ENCODE measurements at places on chromosomes 12 and 14.

DNA sequence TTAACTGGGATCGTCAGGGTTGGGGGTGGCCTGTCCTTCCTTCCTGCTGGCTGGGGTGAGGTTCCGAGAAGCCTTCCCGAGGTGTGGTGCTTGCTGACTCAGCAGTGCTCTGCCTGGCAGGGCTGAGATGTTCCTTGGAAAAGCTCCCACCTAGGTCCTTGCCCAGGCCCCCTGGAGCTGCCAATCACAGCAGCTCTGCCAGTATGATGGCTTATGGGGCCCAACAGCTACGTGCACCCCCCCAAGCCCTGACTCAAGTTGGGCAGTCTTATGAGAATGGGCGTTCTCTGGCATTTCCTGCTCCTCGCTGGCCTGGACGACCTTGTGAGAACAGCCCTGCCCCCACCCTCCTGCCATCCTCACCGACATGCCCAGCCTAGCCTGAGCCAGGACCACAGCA lies 292.2 kb upstream of the CRY1 start:
- DNase-seq = no peak

DNA sequence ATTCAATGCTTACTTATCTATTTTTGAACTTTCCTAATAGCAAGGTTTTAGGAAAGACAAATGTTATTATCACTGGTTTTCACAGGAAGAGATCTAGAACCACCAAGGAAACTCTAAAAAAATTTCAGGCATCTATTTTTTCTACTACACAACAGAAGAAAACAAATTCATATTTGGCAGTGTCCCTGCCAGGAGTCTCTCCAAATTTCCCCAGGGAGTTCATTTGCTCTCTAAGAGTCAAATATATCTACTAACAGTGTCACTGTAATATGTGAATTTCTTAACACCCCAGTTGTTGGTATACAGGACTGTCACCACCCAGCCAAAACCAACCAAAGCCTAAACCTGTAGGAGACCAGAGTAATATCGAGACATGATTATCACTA lies 83.4 kb downstream of the STXBP6 start:
- no peak for DNase-seq

DNA sequence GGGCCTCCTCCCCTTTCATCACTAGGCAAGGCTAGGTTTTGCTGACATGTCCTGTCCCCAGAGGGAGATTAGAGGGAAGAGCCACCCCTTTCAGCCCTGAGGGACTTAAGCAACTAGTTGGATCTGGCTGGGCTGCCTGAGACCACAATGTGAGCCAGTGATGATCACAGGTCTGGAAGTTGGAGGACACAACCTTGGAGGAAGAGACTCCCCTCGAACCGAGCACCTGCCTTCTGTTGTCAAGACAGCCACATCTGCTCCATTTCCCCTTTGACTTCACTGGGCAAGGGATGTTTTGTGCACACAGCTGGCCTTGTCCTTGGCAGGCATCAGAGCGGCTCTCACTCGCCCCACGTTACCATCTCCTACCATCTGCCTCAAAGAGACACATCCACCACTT lies 31.4 kb downstream of the MVK start:
- no peak for DNase-seq

DNA sequence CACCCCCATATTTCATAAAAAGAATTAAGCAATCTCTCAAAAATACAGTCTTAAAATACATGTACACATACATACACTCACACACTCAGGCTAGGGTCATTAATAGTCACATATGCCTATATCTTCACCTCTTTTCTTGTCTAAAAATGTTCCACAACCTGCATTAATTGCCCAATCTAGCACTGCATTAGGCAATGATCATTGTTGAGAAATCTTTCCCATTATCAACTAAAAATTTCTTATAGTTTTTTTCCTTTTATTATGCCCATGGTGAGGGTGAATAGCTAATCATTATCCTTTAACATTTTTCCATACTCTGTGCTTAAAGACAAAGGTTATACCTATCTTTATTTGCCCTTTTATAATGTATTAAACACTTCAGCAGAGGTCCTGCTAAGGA lies 38.3 kb downstream of the FSCB start:
- no peak for DNase-seq

- no peak for DNase-seq
Measured at GRCh38 chr12:48388938-48389337, 38.2 kb upstream of the ZNF641 start.

DNA sequence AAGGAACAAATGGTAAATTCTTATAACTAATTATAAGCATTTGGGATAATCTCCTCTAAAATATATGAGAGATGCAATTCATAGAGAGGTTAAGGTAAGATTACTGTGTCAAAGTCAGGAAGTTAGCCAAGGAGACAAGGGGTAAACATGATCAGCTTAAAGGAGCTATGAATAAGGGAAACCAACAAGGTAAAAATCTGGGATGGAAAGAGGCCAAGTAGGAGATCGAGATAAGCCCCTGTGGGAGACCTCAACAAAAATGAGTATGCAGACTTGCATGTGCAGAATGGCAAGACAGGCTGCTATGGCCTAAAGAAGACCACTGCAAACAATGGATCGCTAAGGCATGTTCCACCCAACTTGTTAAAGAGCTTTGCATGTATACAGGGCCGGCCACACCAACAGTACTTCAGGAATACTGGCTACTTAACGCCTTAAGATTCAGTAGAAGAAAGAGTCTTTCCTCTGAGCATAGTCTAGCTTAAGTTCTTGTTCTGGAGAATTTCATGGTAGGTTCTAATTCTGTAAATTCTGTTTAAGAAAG lies 738.6 kb downstream of the GALC start:
- no peak for DNase-seq

DNA sequence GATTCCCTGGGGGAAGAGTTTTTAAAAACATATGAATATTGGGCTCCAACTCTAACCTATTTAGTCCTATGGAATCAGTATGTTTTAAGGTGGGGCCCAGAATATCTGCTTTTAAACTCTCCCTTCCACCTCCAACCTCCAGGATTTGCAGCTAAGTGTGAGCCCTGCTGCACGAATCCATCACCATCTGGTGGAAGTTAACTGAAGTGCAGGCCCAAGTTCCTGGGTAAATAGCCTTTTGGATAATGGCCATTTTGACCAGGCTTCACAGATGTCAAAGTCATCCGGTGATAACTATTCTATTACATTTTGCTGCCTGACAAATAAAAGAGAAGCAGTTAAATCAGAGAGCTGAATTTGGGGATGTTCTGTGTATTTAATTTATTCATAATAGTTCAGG lies 58.1 kb upstream of the RMST start:
- no peak for DNase-seq

DNA sequence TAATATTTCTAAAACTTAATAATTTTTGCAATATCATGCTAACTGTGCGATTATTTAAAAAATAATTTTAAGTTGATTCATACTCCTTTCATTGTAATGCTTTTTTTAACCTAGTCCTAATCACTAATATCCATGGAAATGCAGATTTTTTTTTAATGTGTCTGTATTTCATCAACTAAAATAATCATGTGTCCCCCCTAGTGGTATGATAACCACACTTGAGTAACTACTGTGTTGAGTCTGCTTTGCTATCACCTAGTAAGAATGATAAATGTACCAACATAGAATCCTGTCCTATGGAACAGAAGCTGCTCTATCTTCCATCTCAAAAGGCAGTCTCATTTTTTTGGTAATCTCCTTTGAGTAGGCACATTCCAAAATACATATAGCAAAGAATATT lies 19.1 kb upstream of the SYNE2 start:
- DNase-seq = no peak

Data from AG04449 (cell line).